ENCODE measurements at places on chromosomes 6 and 20. TPM values are rescaled to one million over a fixed set of nuclear protein-coding genes. Genes with fewer than 3 reads are reported as not detected.

GRCh38 chr20:19712721-19713260 lies 45.3 kb upstream of the RIN2 start:
- DNase-seq = no peak

DNA sequence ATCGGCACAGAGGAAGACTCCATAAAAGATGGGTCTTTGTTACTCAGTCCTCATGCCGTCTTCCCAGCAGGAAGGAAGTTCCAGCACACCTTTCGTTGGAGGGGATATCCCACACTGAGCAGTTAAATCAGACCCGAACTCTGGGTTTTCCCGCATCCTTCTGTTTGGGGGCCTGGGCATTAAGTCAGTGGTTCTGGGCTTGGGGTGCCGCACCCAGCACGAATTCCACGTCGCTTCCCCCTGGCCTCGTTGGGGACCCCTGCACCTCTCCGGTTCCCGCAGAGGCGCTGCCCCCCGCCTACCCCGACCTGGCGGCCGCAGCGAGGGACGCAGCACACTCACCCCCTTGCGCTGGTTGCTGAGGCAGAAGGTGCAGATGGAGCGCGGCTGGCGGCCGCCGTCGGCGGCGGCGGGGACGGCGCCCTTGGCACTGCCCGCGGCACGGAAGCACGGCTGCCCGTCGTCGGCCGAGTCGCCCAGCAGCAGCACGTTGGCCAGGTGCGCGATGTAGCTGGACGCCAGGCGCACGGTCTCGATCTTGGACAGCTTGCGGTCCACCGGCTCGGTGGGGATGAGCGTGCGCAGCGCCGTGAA lies 641 bp downstream of the TCF15 start:
- DNase-seq = no peak

DNA sequence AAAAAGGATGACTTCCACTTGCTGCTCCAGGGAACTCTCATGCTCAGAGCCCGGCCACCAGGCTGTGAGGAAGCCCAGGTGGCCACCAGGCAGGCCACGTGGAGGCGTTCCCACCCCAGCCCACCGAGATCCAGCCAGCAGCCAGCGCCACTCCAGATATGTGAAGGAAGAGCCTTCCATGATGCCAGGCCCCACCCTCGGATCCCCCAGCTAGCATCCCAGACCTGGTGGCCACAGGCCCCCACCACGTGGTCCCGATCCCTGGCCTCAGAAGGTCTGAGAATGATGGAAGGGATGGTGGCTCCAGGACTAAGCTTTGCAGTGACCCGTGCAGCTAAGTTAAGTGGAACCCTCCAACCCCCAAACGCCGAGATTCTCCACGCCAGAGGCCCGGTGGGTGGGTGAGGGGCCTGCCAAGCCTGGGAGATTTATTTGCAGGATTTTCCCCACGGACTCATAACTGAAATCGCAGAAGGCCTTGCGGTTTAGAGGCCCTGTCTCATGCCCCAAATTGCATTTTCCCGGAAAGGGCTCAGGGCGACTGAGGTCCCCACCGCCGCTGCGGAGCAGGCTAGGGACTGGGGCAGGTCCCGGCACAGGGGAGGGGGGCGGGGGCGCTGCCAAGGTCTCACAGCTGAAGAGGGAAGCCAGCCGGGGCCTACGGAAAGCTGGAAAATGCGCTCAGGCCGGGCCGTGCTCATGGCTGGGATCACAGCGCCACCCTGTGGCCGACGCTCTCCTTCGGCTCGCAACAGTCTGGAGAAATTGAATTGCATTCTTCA lies 31.1 kb upstream of the CST7 start:
- DNase-seq = peak; percentile 82

DNA sequence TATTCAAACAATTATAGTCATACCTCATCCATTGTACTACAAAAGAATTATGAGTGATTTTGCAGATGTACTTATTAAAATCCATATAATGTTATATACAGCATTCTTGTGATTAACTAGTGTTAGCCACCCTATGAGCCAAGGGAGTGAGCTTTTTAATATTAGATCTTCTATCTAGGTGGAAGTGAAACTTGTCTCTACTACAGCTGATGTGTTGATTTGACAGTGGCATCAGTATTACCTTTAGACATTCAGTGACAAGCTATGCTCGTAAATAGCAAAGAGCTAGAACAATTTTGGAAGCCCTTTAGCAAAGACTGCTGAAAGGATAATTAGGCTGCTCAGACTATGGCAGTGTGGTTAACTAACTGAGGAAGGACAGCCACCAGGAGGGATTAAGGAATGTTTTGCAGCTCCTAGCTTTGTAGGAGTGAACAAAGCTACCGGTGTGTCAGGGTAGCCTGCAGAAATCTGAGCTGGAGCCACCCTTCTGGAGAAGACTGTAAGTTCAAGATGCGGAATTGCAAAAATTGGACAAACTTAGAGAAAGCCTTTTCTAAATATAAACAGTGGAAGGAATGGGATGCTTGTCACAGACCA lies 73.7 kb downstream of the AFG1L start:
- no peak for DNase-seq

GRCh38 chr6:14986370-14986769 lies 259.5 kb upstream of the JARID2 start:
- no peak for DNase-seq

DNA sequence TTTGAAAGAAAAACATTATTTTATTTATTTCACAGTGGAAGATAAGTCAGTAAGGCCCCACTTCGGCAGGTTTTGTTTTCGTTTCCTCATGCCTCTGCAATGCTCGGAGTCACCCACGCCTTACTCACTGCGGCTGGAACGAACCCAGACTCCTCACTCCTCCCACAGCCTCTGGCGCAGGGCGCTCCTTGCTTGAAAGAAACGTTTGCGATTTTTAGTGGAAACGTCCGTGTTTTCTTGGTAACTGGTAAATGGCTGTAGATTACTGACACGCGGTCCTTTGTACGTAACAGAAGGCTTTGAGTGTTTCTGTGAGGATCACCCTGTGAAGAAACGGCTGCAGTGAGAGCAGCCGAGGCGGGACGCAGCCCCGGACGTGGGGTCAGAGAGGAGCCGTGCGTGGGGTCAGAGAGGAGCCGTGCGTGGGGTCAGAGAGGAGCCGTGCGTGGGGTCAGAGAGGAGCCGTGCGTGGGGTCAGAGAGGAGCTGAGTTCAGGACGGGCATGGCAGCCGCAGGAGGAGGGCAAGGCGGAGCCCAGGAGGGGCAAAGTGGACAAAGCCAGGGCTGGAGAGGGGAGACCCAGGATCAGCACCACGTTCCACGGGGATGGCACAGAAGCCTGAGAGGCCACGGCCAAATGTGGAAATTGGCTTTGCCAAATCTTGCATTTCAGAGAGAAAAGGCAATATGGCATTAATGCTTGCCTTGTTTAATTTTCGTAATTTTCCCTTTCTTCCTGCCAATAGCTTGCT lies 198.6 kb upstream of the THBS2 start:
- peak; percentile 61 for DNase-seq

DNA sequence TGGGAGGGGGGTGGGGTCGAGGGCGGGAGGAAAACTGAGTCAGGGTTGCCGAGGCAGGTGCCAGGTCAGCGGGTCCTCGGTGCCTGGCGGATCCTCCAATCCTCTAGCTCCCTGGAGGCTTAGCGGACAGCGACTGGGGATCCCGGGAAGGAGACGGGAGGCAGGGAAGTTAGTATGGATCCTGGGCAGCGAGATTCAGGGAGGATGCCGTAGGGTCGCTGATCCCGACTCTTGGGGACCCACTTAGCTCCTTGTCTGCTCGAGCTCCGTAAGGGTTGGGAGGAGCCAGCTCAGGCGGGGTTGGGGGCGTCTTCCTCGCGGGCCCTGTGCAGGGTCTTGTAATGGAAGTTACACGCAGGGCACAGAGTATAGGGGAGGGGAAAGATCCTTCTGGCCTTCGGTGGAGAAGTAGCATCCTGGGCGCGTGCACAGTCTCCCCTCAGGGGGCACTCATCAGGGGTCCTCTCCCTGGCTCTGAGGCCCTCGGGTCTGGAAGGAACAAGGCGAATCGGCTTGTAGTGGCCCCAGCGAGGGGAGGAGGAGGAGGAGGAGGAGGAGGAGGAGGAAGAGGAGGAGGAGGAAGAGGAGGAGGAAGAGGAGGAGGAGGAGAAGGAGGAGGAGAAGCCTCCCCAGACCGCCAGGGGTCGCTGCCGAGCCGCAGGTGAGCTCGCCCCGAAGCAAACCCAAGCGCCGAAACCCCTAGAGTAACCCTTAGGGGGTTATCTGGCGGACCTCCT lies 6.4 kb upstream of the SLC12A5 start:
- no peak for DNase-seq

DNA sequence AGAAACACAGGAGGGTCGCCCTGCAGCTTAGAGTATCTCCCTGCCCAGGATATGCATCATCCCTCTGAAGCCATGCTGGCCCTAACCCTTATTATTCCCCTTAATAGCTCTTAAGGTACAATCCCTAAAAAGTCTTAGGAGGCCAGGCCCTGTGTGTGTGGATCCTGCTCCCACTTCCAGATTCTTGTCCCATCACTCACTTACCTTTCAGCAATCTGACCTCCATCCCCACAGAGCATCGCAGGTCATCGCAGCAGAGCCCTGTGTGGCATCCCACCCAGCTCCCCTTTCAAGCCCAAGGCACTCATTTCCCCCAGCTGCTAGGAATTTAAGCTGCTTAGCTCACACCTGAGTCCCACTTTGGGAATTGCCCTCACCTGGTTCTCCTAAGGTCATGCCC lies 223.8 kb upstream of the SMLR1 start:
- no peak for DNase-seq

GRCh38 chr6:74167511-74167910 lies 471.5 kb downstream of the CD109 start:
- no peak for DNase-seq

GRCh38 chr20:11790046-11790445 lies 127.6 kb upstream of the BTBD3 start:
- no peak for DNase-seq

GRCh38 chr6:151434369-151434768 lies 17.6 kb downstream of the RMND1 start:
- DNase-seq = no peak

GRCh38 chr6:73579389-73579788 lies 58.6 kb upstream of the EEF1A1 start:
- no peak for DNase-seq

DNA sequence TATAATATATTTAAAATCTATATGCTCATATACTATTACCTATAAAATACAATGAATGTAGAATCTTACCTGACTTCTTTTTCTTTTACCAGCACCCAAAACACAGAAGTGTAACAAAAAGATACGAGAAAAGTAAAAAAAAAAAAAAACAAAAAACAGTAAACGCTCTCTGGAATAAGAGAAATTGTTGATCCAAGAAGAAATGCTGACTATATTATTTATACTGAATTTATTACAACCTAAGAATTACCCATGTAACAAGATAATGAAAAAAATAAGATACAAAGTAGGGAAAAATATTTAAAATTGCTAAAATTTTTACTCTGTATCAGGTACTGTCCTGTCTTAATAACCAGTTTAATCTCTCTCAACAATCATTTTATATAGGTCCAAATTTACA lies 787.9 kb upstream of the MAN1A1 start:
- DNase-seq = no peak

DNA sequence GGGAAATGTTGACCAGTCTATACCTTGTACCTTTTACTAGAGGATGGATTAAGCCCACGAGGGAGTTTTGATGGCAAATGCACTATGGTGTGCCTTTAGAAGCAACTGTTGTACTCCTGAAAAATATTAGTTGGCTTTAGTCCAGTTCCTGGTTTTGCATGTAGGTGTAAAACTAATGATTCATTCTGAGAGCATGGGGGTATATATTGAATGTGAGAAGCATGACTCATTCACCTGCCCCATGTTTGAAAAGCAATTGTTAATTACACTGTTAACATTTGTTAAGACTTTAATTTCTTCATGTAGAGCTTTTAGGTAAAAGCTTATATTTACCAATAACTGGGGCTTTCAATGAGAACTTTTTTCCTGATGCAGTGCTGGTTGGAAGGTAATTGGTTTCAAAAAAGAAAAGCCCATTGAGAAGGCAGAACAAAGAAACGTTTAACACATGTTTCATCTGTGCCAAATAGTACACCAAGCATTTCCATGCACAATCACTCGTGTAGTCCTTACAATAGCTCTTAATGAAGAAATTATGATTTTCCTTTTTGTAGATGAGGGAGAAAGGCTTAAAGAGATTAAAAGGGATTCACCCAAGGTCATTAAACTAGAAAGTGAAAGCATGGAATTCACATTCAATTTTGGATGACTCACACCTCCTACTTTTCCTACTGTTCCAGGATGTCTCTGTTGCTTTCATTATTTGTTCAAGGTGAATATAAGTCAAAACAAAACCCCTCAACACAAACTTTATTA lies 134.1 kb downstream of the CCDC170 start:
- no peak for DNase-seq

DNA sequence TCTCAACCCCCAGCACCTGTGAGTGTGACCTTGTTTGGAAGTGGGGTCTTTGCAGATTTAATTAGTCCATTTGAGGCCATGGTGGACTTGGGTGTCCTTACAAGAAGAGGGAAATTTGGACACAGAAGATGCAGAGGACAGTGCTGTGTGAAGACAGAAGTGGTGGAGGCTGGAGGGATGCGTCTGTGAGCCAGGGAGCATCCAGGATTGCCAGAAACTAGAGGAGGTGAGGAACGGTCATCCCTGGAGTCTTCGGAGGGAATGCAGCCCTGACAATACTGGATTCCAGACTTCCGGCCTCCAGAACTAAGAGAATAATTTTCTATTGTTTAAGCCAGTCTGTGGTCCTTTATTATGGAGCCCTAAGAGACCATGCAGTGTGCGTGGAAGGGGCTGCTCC lies 22.9 kb upstream of the NPBWR2 start:
- DNase-seq = no peak

GRCh38 chr6:11773581-11773980 lies 5.0 kb downstream of the ADTRP start:
- no peak for DNase-seq

GRCh38 chr6:41040101-41040939 lies 1.3 kb upstream of the UNC5CL start:
- no peak for DNase-seq

DNA sequence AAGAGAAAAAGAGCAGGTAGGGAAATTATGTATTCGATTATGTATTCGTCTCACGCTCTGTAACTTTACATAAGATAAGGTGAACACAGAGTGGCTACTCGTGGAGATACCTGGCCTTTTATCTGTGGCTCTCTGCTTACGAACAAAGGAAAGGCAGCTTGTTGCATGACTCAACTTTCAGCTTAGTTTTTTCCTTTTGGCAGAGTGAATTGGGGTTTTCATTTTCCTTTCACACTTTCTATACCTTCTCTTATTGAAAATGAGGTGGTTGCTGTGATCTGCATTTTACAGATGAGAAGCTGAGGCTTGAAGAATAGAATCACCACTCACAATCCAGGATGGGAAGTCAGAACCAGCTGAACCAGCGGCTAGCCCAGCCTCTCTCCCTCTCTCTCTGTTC lies 13.3 kb upstream of the KCNK15 start:
- DNase-seq = no peak

GRCh38 chr6:142937986-142938385 lies 7.0 kb downstream of the HIVEP2 start:
- DNase-seq = no peak

SLC22A16 gene
- 0.40 TPM for polyA plus RNA-seq

TASP1 gene
- polyA plus RNA-seq = 13.9 TPM

SLC17A1 gene
- 33.9 TPM for polyA plus RNA-seq

LCA5 gene
- 11.0 TPM for polyA plus RNA-seq

FARS2 gene
- polyA plus RNA-seq = 18.7 TPM

SLC17A2 gene
- polyA plus RNA-seq = 0.86 TPM

KCNK16 gene
- not detected for polyA plus RNA-seq
